ENCODE measurements at places on chromosomes 1 and 21.

- no peak for DNase-seq
Measured at GRCh38 chr1:15212216-15212953, 34.6 kb upstream of the FHAD1 start.

GRCh38 chr1:40872276-40872675 lies 10.1 kb upstream of the CITED4 start:
- no peak for DNase-seq

DNA sequence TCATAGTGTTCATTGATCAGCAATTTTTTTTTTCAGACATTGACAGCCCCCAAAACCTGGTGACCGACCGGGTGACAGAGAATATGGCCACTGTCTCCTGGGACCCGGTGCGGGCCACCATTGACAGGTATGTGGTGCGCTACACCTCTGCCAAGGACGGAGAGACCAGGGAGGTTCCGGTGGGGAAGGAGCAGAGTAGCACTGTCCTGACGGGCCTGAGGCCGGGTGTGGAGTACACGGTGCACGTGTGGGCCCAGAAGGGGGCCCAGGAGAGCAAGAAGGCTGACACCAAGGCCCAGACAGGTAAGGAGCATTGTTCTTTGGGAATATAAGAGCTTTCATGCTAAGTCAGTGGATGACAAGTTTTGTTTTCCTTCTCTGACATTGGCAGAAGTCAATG lies 49.3 kb downstream of the TNN start:
- no peak for DNase-seq

GRCh38 chr1:49185450-49185980 lies 408.8 kb upstream of the BEND5 start:
- DNase-seq = no peak

DNA sequence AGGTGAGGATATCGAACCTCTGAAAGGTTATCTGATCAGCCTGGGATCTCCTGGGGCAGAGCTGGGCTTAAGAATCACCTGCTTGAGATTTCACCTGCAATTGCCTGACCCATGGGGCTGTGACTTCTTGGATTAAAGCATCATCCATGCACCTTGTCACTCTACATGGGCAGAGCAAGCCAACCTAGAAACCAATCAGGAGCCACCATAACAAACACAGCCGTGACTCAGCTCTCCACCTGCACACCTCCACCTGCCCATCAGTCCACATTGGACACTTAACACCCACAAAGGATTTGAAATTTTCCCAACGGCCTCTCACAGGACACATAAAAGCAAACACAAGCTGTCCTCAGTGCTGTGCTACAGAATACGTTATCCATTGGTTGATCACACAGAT lies 35.1 kb upstream of the ETS2 start:
- no peak for DNase-seq

GRCh38 chr1:209045331-209046057 lies 538.0 kb upstream of the CAMK1G start:
- DNase-seq = no peak

DNA sequence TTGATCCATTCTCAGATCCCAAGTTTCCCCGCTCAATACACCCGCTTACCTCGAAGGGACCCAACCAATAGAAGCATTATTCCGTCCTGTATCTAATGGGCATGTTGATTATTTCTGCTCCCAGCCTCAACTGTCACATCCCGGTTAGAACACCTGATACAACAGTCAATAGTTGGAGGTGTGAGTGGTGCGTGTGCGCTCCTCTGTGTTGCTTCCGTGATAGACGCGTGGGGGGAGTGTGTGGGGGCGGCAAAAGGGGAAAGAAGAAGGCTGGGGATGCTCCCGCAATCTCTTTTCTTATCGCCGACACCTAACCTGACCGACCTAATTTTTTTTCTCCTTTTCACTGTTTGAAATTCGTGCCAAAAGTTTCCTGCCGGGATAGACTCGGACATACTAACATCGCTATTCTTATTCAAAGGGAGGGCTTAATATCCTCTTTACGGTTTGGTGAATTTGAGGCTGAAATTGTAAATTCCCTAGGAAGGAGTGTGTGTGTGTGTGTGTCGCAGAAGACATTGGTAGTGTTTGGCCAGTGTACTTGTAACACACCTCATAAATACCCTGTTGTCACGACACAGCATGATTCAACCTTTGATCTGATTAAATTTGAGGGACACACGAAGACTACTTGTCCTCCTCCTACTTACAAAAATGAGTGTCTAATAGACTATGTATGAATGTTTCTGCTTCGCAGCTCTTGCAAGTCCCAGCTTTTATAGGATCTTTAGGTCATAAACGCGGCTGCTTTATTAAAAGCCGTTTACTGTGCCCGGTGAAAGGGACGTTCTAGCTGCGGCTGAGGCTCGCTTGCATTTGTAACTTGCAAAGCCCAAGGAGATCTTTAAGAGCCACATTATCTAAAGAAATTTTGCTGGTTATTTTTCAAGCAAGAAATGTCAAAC lies 1.5 kb upstream of the PROX1 start:
- no peak for DNase-seq
